Tracheal epithelial cell (primary cell): ENCODE measurements at places on chromosomes 1 and 21. TPM values are rescaled to one million over a fixed set of nuclear protein-coding genes. Genes with fewer than 3 reads are reported as not detected.

The IVL gene
- total RNA-seq: 0.43 and 6.5 TPM in 2 replicates

The OR14K1 gene
- total RNA-seq: not detected in 2 replicates

The ZNF678 gene
- total RNA-seq: 3.8 and 8.0 TPM in 2 replicates

The POGK gene
- 24.7 and 36.4 TPM in 2 replicates for total RNA-seq

The FNBP1L gene
- 20.5 and 43.6 TPM in 2 replicates for total RNA-seq

The TACSTD2 gene
- total RNA-seq: 319 and 514 TPM in 2 replicates

The DNAJC28 gene
- total RNA-seq: 0.85 and 1.4 TPM in 2 replicates

The SLAMF7 gene
- total RNA-seq: 1.9 and 3.4 TPM in 2 replicates

The TRIM62 gene
- total RNA-seq: 1.1 and 1.7 TPM in 2 replicates

The PGLYRP4 gene
- total RNA-seq: 0.64 and 1.9 TPM in 2 replicates

The PWP2 gene
- 4.8 and 9.2 TPM in 2 replicates for total RNA-seq

The ELF3 gene
- total RNA-seq: 77.4 and 79.1 TPM in 2 replicates

The ODF2L gene
- total RNA-seq: 12.6 and 12.8 TPM in 2 replicates

The OVAAL gene
- total RNA-seq: not detected in 2 replicates

The NBPF9 gene
- 10.4 and 12.5 TPM in 2 replicates for total RNA-seq

The STK40 gene
- 5.5 and 6.5 TPM in 2 replicates for total RNA-seq

The PAX7 gene
- total RNA-seq: not detected in 2 replicates

The TPTE gene
- total RNA-seq: not detected in 2 replicates

The EDARADD gene
- total RNA-seq: 0.85 and 3.1 TPM in 2 replicates

The MFSD2A gene
- 17.1 and 17.8 TPM in 2 replicates for total RNA-seq

The SPRR2A gene
- 1.9 and 3.0 TPM in 2 replicates for total RNA-seq

The PTGER3 gene
- under 0.01 TPM in 1 of 2 replicates, not detected in the other for total RNA-seq

The FAM78B gene
- under 0.01 and 0.21 TPM in 2 replicates for total RNA-seq
